ENCODE measurements at places on chromosomes 5 and 9. TPM values are rescaled to one million over a fixed set of nuclear protein-coding genes. Genes with fewer than 3 reads are reported as not detected.

The ACTL7B gene
- not detected for total RNA-seq

The INSYN2B gene
- total RNA-seq, result 15.4 TPM

The NR4A3 gene
- total RNA-seq, result 1.7 TPM

DNA sequence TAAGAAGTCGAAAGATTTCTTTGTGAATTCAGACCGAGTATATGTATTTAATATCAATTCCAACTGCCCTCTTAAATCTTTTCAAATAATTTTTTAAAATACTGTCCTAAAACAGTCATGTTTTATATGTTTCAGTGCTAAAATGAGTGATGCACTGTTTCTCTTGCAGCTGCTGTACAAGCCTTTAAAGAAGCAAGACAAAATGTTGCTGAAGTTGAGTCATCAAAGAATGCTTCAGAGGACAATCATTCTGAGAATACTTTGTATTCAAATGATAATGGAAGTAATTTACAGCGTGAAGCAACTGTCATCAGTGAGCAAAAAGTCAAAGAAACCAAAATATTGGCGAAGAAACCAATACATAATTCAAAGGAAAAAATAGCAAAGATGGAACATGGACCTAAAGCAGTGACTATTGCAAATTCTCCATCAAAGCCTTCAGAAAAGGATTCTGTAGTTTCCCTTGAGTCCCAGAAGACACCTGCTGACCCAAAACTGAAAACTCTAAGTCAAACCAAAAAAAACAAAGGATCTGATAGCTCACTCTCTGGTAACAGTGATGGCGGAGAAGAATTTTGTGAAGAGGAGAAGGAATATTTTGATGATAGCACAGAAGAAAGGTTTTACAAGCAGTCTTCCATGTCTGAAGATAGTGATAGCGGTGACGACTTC lies 58.0 kb downstream of the LOX start:
- DNase-seq, result peak; percentile 32

DNA sequence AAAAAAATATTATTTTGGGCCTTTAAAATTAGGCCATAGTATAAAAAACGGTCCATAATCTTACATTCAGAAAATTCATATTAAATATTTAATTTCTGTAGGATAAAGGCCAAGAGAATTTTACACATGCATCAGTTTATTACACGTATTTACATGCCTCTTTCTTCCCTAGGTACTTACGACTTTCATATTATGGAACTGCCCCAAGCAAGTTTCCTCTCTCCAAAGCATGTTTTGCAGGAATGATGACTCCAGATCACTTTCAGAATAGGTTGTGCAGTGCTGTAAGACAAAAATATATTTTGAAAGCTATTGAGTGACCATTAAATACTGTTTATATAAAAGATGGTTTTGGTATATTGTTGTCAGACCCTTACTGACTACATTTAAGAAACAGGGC lies 61.8 kb downstream of the WDR36 start:
- DNase-seq, result no peak

DNA sequence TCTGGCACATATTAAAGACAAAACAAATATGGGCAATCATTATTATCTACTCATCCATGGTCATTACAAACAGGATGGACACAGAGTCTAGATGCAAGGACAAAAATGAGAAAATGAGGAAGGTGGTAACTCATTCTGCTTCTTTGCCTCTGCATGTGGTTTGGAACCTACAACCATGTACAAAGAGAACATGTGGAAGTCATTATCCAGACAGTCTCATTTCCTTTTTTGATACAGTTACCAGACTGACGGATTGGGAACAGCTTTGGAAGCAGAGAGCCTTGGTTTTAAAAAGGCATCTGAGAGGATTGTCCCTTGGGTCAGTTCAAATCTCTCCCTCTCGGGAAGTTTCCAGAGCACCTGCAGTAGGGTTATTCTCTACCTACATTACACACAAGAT lies 433.4 kb upstream of the TNC start:
- DNase-seq, result peak; percentile 3
